ENCODE measurements at places on chromosomes 1 and 21.

- peak; percentile 65 for DNase-seq
Observed at GRCh38 chr1:156383023-156383422, 14.0 kb downstream of the RHBG start.

DNA sequence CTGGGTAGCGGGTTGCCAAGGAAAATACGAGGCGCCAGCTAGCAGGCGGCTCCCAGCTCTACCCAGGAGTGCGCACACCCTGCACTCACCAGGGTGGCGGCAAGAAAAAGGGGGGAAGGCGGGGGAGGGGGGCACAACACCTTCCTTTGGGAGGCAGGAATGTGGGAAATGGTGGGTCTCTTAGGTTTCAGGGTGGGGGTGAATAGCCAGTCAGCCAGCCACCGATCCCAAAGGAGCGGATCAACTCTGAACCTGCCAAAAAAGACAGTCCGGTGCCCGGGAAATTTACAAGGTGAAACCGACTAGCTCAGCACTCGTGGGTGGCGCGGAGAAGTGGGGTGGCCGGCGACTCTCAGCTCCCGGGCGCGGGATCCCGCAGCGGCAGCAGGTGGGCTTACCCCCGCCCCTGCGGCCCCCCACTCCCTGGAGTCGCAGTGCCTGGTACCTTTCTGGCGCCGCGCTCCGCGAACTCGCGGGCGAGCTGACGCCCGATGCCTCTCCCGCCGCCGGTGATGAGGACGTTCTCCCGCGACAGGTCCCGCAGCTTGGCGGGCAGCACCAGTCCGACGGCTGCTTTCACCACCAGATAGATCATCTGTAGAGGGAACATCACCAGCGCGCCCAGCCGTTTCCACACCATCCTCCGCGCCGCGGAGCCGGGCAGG is 1.2 kb downstream of the DHRS3 start:
- peak; percentile 43 for DNase-seq

DNA sequence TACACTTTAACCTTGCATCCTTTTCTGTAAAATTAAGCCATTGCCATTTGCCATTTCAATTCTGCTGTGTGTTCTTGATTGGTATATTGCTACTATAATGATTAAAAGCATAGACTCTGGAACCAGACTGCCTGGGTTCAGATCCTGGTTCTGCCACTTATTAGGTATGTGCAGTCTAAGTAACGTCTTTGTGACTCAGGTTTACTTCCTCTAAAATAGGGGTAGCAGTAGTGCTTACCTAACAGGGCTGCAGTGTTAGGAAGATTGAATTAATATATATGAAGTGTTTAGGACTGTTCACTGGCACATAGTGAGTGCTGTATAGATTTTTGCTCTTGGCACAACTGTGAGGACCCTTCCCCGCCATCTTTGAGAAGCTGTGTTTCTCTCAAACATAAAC is 4.4 kb downstream of the CDC42 start:
- no peak for DNase-seq

- DNase-seq, result no peak
Observed at GRCh38 chr21:45964649-45965048, 16.9 kb upstream of the COL6A1 start.

DNA sequence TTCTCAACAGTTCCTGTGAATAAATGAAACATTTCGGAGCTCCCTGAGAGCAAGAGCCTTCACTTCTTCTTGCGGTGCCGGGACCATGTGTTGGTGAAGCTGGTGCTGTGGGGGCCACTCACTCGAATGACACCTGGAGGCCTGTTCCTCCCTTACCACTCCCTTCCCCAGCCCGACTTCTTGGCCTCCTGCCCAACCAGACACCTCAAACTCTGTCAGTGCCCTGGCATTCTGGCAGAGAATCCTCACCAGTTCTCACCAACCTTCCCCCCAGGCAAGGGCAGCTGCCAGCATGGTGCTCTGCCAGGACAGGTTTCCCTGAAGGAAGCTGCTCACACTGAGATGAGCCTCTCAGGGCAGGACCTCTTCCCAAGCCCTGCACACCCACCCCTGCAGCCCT is 68.3 kb downstream of the MPZL1 start:
- DNase-seq, result no peak
